ENCODE measurements at places on chromosomes 6 and 20. TPM values are rescaled to one million over a fixed set of nuclear protein-coding genes. Genes with fewer than 3 reads are reported as not detected.

Gene LRRC73
- total RNA-seq, result 0.26 TPM

DNA sequence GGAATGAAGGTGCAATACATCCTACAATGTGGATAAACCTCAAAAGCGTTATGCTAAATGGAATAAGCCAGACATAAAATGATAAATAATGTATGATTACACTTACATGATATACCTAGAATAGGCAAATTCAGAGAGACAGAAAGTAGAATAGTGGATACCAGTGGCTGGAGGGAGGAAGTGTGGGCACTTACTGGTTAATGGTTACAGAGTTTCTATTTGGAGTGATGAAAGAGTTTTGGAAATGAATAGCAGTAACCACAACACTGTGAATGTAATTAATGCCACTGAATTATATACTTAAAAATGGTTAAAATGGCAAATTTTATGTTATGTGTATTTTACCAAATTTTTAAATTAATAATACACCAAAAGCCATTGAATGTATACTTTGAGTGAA, 71.4 kb upstream of the CST7 start:
- DNase-seq, result no peak

Gene RSPO3
- total RNA-seq, result 11.8 TPM

DNA sequence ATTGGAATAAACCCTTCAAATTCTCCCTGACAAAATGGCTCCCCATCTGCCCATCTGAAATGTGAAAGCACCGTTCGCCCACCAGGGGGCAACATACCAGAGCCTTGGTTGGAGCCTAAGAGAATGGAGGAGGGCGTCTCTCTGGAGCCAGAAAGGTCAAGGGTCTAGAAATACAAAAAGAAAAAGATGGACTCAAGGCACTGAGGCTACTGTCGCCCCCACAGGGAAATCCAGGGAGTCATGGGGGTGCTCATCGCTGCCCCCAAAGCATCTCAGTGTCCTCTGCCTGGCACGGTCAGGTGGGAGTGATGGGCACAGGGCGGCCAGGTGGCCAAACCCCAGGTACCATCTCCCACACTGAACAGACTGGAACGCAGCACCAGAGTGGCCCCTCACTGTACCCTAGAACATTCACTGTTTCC, 136.3 kb downstream of the ZMYND8 start:
- no peak for DNase-seq

Gene TINAG
- total RNA-seq, result not detected

Gene SLC17A4
- total RNA-seq, result not detected

GRCh38 chr20:60035-60918, 27.2 kb upstream of the DEFB125 start:
- no peak for DNase-seq

Gene C6orf132
- total RNA-seq, result not detected

Data from NCI-H460 (cell line).